ENCODE measurements at places on chromosomes 2 and 18.

DNA sequence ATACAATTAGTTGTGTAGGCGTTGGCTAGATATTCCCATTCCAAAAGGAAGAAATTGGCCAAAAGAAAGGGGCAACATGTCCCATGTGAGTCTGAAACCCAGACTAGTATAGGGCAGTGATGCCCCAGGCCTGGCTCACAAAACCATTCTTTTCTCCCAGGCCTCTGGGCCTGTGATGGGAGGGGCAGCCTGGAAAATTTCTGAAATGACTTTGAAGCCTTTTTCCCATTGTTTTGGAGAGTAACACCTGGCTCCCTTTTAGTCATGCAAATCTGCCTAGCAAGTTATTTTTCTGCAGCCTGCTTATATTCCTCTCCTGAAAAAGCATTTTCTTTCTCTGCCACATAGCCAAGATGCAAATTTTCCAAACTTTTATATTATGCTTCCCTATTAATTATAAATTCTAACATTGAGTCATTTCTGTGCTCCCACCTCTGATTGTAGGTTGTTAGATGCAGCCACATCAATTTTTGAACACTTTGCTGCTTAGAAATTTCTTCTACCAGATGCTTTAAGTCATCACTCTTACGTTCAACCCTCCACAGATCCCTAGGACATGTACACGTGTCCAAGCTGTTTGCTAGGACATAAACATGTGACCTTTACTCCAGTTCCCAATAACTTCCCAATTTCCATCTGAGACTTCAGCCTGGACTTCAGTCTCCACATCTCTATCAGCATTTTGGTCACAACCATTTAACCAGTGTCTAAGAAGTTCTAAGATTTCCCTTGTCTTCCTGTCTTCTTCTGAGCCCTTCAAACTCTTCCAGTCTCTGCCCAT lies 76.1 kb upstream of the MC4R start:
- no peak for DNase-seq

- DNase-seq = no peak
Measured at GRCh38 chr2:141317986-141318385, 812.8 kb downstream of the LRP1B start.

DNA sequence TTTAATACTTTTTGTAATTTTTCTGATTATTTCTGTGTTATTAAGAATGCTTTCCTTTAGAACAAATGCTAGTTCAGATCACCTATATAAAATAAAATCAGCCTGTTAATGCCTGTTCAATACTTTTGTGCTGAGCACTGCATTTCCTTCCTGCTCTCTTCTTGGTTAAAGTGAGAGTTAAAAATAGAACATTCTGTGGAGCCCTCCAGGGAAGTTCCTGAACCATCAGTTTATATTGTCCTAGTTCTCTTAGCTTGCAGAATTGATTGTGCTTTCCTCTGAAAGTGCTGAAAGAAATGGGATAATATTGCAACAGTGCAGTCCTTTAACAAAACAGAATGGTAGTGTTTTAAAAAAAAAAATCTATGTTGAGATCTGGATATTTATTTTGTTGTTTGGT lies 74.6 kb upstream of the UBXN4 start:
- no peak for DNase-seq

DNA sequence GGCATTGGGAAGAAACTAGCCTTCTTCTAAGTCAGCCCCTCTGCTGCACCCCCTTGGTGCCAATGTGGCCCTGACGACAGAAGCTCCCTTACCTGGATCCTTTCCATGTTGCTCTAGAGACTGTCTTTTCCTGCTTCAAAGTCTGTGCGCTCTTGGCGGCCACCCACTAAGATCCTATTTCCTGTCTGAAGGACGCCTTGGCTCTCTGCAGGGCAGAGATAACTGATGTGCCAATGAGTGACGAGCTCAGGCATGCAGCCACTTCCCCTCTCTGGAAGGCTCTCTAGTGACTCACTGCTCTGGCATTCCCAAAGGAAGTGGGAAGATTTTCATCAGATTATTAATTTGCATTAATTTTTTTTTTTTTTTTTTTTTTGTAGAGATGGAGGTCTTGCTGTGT lies 273.5 kb downstream of the CDH20 start:
- no peak for DNase-seq

DNA sequence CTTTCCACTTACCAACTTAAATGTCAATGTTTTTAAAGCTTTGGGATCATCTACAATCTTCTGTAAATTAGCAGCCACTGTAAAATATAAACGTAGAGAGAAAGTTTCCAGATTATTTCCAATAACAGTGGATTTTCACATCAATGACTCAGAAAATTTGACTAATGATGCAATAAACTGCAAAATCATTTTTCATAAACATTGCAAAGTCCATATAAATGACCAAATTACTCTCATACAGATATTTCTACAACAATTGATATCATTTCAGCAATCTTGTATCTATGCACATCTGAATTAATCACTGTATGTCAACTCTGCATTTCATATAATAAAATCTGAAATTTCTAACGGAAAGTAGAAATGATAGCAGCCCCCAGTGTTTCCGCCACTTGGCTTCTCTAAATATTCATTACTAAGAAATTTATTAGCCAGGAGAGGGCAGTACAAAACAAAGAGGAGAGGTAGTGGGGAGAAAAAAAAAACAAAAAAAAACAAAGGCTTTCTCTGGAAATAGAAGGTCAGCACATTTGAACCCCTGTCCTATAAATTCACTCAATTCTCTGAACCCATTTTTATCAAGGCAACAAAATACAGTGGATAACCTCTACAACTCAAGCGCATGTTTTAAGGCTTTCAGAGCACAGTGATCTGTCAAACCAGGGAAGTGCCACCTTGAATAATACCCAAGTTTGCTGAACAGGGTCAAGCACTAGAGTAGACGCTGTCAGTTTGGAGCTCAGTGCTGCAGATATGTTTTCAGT lies 282.6 kb downstream of the STK39 start:
- no peak for DNase-seq

All from stimulated activated CD4-positive, alpha-beta T cell treated with anti-CD3 and anti-CD28 coated beads, Interleukin-1b, Interleukin-23, amount 100 ng/mL, for 4 hours (primary cell).